ENCODE measurements at places on chromosomes 12 and 14.

GRCh38 chr14:106585692-106586091, 1059.3 kb downstream of the TMEM121 start:
- DNase-seq: no peak

DNA sequence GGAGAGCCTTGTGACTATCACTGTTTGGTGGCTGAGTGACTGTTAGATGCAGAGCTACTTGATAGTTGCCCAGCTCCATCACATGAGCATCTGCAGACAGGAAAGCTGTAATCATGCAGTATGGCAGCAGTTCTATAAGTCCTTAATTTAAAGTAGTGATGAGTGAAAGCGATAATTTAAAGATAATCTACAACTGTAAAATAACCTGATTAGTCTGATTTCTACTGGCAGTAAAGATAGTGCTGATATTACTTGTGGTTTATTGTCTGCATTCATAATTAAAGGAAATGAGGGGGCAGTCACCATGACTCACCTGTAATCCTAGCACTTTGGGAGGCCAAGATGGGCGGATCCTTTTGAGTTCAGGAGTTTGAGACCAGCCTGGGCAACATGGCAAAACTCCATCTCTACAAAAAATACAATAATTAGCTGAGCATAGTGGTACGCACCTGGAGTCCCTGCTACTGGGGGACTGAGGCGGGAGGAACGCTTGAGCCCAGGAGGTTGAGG, 41.2 kb upstream of the PLEKHD1 start:
- no peak for DNase-seq

DNA sequence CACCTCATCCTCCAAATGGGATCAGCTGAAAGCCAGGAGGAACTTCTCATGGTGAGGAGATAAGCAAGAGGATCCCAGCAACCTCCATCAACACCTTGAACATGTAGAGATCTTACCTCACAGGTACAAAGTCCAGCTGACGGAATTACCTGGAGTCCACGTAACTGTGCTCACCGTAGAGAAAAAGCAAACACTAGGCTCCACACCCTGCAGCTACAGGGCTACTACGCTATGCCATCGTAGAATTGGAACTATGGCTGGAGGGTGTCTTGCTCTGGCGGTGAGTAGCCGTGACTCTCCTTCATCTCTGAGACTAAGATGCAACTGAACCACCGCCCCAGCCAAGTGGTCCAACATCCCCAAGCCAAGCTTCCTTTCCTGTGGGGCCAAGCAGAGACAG, 50.5 kb downstream of the CRY1 start:
- no peak for DNase-seq

- no peak for DNase-seq
Measured at GRCh38 chr12:6165395-6165794, 34.8 kb upstream of the CD9 start.

- no peak for DNase-seq
Measured at GRCh38 chr12:1880153-1880845, 38.2 kb downstream of the CACNA2D4 start.

- no peak for DNase-seq
Measured at GRCh38 chr12:66240096-66240820, 51.2 kb downstream of the IRAK3 start.

DNA sequence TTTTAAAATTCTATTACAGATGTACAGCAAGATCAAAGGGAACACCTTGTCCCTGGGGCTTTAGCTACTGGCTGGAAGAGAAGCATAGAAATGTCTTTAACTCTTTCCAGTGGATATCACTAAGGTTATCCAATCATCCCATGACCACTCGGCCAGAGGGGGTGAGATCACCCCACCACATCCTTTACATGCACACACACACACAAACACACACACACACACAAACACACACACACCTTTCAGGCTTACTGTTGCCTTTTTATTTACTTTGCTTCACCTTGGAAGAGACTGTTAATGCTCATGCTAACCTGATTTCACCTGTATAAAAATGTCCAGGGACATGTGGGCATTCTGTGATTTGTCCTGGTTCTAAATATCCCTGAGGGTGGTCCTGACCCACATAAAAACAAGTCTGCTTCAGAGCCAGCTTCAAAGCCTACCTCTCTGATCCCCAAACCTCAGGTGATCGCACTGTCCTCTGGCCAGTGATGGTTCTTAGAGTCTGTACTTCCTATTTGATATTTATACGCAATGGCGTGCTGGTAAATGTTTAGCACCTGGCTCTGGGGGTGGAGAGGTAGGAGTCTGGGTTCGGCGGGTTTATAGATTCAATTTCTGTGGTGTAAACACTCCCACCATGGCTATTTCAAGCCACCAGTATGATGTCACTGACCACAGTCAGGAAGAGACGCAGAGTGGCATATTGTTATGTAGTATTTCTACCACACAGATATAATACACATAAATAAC, 166.1 kb upstream of the EEA1 start:
- DNase-seq: no peak

- DNase-seq: no peak
Measured at GRCh38 chr12:54592316-54592715, 3.9 kb upstream of the PPP1R1A start.

DNA sequence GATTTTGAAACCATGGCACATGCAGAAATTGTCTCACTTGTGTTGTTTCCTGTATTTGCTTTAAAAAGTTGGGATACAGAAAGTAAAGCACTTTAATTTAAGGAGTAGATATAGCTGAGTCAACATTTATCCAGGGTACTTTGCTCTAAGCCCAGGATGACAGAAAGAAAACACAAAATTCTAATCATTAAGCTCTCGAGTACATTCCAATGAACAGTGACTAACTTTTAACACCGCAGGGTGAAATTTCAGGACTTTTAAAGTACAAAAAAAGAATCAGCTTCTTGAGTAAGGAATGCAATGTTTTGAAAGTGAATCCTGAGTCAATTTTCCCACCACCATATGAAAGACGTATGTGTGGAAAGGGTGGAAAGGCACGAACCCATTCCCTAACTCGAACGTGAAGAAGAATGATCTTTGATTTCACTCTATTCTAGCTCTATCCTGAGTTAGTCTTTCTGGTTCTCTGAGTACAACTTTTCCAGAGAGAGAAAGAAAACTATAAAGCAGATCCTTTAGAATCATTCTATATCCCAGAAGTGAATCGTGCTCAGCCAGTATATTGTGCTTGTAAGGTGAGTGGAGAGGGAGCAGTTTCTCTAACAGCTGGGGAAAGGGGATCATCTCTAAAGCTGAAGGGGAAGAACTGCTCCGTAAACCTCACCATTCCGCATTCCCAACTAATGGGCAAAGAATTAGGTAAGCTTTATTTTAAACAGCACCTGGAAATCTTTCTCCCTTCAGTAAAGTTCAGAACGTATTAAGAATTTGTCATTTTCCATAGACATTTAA, 779.0 kb upstream of the FLRT2 start:
- no peak for DNase-seq

GRCh38 chr14:75450381-75451276, 22.8 kb downstream of the JDP2 start:
- DNase-seq: no peak

GRCh38 chr12:116071555-116072230, 205.8 kb downstream of the MED13L start:
- no peak for DNase-seq

DNA sequence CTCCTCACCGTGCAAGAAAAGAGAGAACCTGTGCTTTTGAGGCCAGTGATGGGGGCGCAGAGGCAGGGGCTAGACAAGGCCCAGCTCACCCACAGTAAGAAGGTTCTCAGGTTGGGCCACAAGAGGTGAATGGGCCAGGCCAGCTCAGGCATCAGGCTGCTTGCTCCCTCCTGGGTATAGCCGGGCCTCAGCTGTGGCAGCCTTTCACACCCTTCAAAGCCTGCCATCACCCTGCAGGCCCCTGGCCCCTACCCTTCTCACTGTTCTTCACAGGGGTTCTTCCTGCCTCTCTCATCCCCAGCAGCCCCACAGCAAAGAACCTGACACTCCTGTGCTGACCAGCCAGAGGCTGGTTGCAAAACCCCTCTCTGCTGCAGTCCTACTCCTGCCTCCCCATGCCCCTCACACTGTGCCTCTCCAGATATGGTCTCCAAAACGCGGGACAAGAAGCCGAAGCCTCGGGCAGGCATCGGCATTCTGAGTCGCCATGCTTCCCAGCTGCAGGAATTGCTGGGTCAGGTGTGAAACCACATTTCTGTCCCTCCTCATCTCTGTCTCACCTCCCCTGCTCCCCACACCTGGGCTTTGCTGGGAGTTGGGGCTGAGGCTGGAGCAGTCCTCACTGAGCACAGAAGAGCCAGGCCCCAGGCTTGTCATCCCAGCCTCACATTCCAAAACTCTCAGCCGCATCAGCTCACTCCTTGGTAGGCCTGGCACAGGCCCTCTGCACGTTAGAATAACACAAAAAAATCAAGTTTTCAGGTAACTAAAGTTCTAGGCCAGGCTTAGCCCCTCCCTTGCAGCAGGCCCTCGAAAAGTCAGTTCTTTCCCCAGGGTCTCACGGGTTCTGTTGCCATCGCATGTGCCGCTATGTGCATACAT, 6.9 kb upstream of the FAIM2 start:
- DNase-seq: no peak

DNA sequence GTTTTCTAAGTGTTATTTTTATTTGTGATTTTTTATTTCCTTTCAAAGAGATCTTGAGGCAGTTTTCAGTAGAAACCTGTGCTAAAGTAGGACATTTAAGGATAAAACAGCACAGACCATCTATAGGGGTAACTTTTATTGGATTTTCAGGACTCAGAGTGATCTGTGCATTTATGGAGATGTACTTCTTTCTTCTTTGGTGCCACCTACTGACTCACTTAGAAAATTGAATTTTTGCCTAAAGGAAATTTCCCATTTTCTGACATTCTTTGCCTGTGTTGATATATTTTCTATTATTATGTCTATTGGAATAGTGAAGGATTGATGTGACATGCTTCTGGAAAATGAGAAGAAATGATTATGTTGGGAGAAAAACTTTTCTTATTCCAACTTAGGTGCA, 113.0 kb downstream of the UNC79 start:
- DNase-seq: no peak

DNA sequence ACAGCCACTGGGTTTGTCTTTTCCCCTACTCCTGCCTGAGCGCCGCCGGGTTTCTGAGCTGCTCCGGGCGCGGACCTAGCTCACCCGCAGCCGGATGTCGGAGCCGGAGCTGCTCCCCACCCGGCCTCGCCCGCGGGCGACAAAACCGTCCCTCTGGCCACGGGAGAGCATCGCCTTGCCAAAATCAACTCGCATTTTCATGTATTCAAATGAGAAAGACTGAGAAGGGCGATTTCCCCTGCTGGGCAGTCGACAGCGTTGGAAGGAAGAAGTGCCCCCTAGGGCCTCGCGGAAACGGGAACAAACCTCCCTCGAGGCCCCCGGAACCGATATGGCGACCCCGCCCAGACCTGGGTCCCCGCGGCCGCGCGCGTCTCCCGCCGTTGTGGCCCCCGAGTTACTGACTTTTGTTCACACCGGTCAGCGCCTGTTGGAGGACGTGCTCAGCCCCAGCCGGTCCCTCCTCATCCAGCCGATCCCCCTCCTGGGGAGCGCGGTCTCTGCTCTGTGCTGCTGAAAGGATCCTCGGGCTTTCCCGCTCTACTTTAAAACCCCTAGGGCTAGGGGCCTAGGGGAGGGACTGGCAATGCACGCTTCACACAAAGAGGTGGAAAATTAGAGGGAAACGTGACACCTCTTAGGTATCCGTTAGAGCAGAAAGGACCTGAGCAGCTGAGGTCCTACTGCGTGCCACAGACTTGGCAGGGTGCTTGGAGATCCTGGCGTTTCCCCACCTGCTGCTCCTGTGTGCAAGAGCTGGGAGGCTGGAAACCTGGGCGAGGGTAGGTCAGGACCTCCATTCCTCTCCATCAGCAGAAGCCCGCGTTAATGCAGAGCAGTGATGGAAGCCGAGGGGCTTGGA, 4.3 kb downstream of the TTC6 start:
- DNase-seq: no peak

GRCh38 chr12:130645751-130646150, 70.3 kb downstream of the RIMBP2 start:
- DNase-seq: no peak

DNA sequence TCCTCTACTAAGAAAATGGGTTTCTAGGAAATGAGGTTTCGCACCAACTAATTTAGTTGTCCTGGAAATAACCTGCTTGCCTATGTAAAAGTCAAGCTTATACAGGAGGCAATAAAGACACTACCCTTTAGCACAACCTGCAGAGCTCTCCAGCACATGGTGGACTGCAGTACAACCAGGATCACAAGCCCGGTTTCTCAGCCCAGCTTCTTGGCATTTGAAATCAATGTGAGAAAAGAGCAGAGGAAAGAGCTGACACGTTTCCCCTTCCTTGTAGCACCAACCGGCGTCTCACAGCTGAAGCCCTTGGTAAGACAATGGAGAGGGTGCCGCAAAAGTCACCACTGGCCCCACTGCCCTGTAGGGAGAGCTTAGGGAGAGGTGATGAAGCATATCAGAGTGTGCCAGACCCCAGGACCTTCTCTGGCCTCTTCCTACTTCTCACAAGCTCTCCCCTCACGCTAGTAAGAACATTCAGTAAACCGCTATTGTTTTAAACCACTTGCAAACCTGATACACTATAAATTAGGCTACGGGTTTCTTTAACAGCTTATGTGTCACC, 8.6 kb downstream of the SPTLC2 start:
- DNase-seq: no peak

DNA sequence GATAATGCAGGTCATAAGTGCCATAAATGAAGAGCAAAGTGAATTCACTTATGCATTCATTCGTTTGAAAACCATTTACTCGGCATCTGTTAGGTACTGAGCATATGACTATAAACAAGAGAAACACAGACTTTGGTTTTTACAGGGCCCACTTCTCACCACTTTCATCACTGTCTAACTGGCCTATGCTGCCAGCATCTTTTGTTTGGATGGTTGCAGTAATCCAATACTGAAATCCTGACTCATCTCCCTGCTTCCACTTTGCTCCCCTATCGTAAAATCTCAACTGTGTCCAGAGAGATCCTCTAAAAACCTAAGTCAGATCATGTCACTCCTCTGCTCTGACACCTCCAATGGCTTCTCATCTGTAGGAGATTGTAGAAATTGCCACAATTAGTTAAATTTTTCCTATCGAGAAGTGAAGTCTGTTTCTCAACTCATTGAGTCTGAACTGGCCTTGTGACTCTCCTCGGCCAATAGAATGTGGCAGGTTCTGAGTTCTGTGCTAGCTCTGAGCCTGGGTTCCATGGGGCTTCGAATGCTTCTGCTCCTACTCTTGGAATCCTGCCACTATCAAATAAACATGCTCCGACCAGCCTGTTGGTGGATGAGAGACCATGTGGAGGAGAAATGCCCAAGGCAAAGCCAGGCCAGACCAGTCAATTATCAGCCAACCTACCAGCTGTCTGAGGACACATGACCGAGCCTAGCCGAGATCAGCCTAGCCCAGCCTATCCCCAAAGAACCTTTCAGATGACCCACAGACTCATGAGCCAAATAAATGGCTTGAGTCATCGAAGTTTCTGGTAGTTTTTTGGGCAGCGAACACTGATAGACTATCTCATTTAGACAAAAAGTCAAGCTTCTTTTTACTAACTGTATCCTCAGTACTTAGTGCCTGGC, 2.2 kb upstream of the BATF start:
- DNase-seq: no peak

DNA sequence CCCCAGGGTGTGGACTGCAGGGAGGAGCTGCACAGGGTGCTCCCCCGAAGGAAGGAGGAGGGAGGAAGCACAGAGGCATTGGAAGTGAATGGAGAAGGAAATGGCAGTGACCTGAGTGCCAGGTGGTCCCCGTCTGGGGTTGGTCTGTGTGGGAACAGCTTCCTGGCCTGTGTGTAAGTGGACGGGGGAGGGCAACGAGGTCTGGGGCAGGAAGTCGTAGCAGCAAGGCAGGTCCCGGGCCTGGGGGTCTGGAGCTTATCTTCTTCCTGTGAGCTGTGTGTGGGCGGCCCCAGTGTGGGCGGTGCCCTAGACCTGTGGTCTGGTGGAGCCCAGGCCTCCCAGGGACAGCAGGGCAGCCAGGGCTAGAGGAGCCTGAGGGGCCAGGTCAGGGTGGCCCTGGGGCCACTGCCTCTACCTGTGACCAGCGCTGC, 382.1 kb downstream of the TMEM121 start:
- no peak for DNase-seq

All from stimulated activated CD8-positive, alpha-beta memory T cell treated with anti-CD3 and anti-CD28 coated beads, Interleukin-4, amount 100 ng/mL, for 1 hour (primary cell).